ENCODE measurements at places on chromosomes 12 and 14.

DNA sequence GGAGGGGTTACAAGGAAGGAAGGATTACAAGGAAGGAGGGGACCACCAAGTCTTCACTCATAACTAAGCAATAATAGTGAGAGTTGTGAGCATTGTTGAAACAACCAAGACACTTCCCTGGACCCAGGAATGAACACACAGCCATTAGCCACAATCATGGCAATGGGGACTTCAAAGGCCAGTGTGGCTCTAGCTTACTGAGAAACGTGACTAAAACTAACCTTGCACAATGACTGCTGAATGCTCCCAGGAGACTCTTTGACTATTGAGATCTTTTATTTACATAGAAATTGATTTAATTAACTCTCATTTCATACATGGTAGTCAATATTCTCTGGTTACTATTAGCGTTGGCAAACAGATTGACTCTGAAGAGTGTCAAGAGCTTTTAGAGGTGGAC lies 263.0 kb upstream of the SOX5 start:
- DNase-seq: no peak

DNA sequence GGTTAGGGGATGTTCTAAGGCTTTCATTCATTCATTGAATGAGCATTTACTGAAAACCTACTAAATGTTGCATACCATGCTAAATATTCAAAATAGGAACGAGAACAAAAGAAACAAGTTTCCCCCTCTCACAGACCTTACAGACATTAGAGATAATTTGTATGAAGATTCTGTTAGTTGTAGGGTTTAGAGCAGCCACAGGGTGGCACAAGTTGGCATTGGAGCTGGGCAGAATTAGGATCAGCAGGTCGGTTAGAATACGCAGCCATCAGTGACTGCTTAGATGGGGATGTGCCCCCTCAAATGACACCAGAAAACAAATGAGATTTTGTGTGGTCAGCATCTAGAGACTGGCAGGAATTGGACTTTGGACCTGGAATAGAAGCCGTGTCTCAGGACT lies 166.3 kb upstream of the DAAM1 start:
- DNase-seq: no peak

DNA sequence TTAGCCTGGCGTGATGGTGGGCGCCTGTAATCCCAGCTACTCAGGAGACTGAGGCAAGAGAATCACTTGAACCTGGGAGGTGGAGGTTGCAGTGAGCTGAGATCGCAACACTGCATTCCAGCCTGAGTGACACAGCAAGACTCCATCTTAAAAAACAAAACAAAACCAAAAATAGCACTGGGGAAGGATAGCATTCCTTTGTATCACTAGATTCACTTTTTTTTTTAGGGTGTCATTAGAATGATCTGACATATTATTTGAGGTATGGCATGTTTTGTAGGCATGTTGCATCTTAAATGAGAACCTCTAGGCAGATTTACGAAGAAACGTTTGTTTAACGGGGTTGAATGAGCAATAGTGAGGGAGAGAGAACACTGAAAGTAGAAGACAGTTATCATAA lies 16.8 kb upstream of the FAR2 start:
- DNase-seq: no peak

DNA sequence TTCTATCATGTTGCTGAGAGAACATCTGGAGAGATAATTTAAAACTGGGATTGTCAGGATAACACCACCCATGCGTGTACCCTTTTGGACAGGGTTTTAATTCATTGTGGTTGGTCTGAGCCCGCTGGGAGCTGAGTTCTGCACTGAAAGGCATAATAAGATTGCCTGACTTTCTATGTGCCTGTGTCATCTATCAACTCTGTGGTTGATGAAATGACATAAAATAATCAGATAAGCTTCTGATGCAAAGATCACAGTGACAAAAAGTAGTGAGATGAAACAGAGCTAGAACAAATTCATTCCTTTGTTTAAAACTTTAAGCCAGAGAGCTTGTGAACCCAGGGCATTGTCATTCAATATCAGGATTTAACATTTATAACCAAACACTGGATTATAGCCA lies 98.7 kb downstream of the BBS10 start:
- no peak for DNase-seq

- DNase-seq: no peak
Measured at GRCh38 chr14:101915871-101916815, 48.2 kb upstream of the DYNC1H1 start.

DNA sequence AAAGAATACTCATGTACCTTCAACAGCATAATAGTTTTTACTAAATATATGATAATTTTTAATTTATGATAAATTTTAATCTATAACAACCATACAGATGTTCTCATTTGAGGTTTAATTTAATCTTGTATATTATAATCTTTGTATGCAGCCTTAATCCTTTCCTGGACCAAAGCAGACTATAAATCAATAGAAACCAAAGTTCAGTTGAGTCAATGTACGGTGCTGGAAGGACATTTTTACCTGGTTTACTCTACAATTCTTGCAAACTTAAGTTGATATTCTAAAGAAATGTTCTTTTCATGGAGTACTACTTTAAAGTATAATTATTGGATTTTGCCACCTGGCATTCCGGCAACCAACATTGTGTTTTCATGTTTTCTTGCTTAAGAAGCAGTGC lies 118.0 kb downstream of the STAB2 start:
- no peak for DNase-seq

DNA sequence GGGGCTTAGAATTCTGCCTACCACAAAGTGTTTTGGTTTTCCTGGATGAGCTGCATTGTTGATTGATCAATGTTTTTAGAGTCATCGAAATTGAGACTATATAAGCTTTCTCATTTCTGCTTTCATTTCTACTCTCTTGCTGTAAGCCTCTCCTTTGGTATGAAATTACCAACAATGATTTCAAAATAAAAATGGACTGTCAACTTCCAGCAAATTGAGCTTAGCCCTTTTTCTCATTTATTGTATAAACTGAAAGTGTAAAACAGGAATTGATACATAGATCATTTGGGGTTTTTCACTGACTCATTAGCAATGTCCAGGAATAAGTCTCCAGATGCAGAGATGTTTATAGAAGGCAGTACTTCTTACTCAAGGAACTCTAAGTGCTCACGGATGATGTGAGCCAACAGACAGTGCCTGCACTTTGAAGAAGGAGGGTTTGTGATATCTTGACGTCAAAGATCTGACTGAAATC lies 20.0 kb upstream of the PCNX1 start:
- no peak for DNase-seq

GRCh38 chr12:38639625-38640024 lies 265.8 kb downstream of the CPNE8 start:
- no peak for DNase-seq

DNA sequence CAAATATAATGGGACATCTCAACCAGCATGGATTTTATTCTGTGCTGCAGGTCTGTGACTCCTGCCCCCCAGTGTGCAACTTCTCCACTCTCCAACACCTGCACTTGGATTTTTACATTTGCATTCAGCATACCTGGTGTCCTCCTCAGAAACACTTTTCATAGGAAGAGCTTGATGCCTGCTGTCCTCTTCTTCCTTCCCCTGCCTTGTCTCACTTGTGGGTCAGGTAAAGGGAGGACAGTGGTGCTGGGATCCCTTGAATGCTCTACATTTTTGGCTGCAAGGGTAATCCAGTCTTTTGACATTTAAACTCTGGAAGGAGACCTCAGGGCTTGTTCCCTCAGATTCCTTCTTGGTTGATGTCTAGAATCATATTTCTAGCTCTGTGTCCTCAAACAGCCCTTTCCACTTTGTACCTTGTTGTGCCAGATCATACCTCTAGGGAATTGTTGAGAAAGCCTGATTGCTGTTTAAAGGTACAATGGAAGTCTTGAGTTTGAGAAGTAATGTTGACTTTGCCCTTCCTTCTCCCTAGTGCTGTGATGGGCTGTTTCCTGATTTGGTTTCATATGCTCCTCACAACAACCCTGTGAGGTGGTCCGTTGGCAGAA lies 12.6 kb downstream of the UBE3B start:
- no peak for DNase-seq

GRCh38 chr12:93365616-93366405 lies 11.9 kb upstream of the NUDT4 start:
- DNase-seq: no peak

GRCh38 chr12:97681612-97682504 lies 219.3 kb downstream of the RMST start:
- DNase-seq: no peak

- DNase-seq: no peak
Measured at GRCh38 chr12:98743362-98743953, 98.4 kb downstream of the APAF1 start.

GRCh38 chr14:96501217-96501739 lies 904 bp upstream of the PAPOLA start:
- DNase-seq: no peak

DNA sequence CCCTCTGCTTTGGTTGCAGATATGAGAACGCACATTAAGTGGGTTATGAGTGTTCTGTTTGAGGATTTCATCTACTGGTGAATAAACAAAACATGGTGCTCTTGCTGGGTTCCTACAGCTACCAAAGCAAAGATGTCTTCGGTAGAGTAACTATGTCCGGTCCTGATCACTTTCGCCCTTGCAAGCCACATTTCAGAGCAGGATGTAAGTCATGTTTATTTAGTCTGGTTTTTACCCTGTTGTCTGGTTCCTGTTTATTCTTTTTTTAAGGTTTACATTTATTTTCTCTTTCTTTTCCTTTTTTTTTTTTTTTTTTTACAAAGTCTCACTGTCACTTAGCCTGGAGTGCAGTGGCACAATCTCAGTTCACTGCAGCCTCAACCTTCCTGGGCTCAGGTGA lies 99.2 kb downstream of the VEZT start:
- DNase-seq: no peak
